T-helper 1 cell treated with Interleukin-12 subunit alpha and Interleukin-12 subunit beta and Interleukin-4 antibody, amounts not matched to agents 30 ng/mL and 1 ng/mL, for 36 hours (primary cell): ENCODE measurements at places on chromosomes 4 and X. TPM values are rescaled to one million over a fixed set of nuclear protein-coding genes. Genes with fewer than 3 reads are reported as not detected.

Gene FGF2
- 0.96 and 1.4 TPM in 2 replicates for total RNA-seq

Gene RRH
- 0.15 TPM in 1 of 2 replicates, not detected in the other for total RNA-seq

Gene TMPRSS11F
- not detected in 2 replicates for total RNA-seq

Gene ZNF185
- total RNA-seq, result 1.0 and 1.1 TPM in 2 replicates

Gene CCDC160
- total RNA-seq, result 0.15 and 0.17 TPM in 2 replicates

Gene GAGE1
- not detected in 2 replicates for total RNA-seq

Gene COQ2
- total RNA-seq, result 9.6 and 10.9 TPM in 2 replicates

Gene SPANXA1
- not detected in 2 replicates for total RNA-seq

Gene TMEM271
- not detected in 2 replicates for total RNA-seq

Gene NHSL2
- 1.0 and 1.2 TPM in 2 replicates for total RNA-seq

Gene PLK4
- total RNA-seq, result 38.1 and 40.1 TPM in 2 replicates

Gene PNMA5
- total RNA-seq, result 0.34 and 0.37 TPM in 2 replicates

Gene UGT2A2
- total RNA-seq, result not detected in 2 replicates

Gene AADAT
- not detected in 2 replicates for total RNA-seq

Gene RBM46
- total RNA-seq, result not detected in 2 replicates

Gene PPEF2
- total RNA-seq, result not detected in 2 replicates

Gene TCEAL6
- not detected in 2 replicates for total RNA-seq

Gene TRIM61
- total RNA-seq, result 2.5 and 5.1 TPM in 2 replicates

Gene F11
- 0.10 TPM in 1 of 2 replicates, not detected in the other for total RNA-seq

Gene NPNT
- total RNA-seq, result not detected in 2 replicates

Gene USP26
- not detected in 2 replicates for total RNA-seq

Gene COX7B2
- not detected in 2 replicates for total RNA-seq

Gene TCEAL2
- total RNA-seq, result not detected in 2 replicates

Gene TECRL
- not detected in 2 replicates for total RNA-seq

Gene MAGEA11
- total RNA-seq, result not detected in 2 replicates

Gene CCSER1
- not detected in 2 replicates for total RNA-seq

Gene EDA2R
- total RNA-seq, result 5.8 and 6.6 TPM in 2 replicates

Gene MAGEB10
- not detected in 2 replicates for total RNA-seq

Gene CT45A3
- total RNA-seq, result not detected in 2 replicates

Gene DMRTC1B
- total RNA-seq, result not detected in 2 replicates

Gene TMPRSS11B
- not detected in 2 replicates for total RNA-seq

Gene RHOXF1
- total RNA-seq, result 0.29 and 0.46 TPM in 2 replicates

Gene NPY2R
- not detected in 2 replicates for total RNA-seq

Gene GPRIN3
- 69.5 and 70.3 TPM in 2 replicates for total RNA-seq

Gene SEC31A
- total RNA-seq, result 174 TPM in 2 replicates

Gene FOXR2
- total RNA-seq, result not detected in 2 replicates

Gene ADH4
- total RNA-seq, result not detected in 2 replicates

Gene PPID
- 39.4 and 41.6 TPM in 2 replicates for total RNA-seq

Gene SGCB
- 13.8 and 16.3 TPM in 2 replicates for total RNA-seq

Gene SMIM10
- 0.49 and 0.54 TPM in 2 replicates for total RNA-seq

Gene BGN
- not detected in 2 replicates for total RNA-seq

Gene GUCY2F
- not detected in 2 replicates for total RNA-seq

Gene RRAGB
- total RNA-seq, result 9.3 and 10.3 TPM in 2 replicates

Gene TMEM47
- total RNA-seq, result not detected in 2 replicates

Gene C4orf51
- total RNA-seq, result not detected in 2 replicates

Gene GLRB
- total RNA-seq, result not detected in 2 replicates
